Astrocyte (in vitro differentiated cells and primary cell): ENCODE measurements at places on chromosomes 12 and 14. TPM values are rescaled to one million over a fixed set of nuclear protein-coding genes. Genes with fewer than 3 reads are reported as not detected.

DNA sequence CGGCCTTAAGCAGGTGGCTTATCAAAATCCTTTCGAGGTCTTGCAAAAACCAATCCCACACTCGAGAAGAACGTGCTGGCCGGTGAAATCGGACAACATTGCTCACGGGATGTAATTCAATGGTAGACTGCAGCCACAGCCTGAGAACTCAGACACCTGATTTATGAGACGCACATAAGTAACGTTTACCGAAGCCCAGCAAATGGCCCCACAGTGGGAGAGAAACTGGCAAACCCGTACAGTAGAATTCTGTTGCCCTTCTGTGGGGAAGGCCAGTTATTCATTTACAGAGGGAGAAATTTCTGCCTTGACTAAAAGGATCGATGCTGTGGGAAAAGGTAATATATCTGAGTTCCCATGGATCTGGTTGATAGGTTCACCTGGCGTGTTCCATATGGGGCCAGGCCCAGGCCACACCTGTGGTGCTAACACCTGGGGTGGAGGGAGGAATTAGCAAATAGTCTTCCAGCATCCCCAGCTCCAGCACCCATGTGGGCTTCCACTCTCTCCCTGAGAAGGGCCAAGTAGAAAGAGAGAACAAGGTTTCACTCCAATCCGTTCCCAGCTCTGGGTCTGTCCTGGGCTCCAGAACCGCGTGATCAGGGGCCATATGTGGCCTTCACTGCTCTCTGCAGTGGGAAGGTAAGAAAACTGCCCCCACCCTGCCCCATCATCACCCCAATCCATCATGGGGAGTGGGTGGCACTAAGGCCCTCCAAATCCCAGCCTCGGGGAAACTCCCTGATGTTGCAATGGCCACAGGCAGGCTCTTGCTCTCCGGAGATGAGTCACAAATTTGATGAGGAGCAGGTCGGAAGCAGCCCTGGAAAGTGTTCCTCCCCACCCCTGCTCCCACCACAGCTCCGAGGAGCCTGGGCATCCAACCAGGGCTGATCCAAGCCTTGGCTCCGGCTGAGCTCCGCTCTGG is 12.7 kb downstream of the BDKRB1 start:
- peak; percentile 96 for DNase-seq

- no peak for DNase-seq
These were observed 279.3 kb upstream of the PDE3A start for GRCh38 chr12:20089077-20089476.

- no peak for DNase-seq
These were observed 54.3 kb downstream of the TECPR2 start for GRCh38 chr14:102417001-102417431.

GRCh38 chr14:24285351-24285750 is 14.0 kb upstream of the RABGGTA start:
- peak; percentile 17 for DNase-seq

DNA sequence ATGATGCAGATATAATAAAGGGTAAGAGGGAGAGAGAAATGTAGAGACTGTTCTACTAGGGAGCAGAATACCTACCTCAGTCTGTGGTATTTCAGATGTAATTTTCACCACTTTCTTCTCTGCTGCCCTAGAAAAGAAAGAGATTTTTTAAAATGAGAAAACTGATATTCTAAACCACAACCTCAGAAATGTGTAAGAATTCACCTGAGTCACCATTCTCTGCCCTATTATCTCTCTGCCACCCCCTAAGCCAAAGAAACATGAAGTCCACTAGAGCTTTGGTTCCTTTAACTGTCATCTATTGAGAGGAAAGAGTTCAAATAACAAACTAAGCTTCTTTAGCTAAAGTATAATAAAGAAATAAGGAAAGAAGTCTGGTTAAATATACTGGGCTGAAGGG is 21.6 kb downstream of the SARNP start:
- DNase-seq: no peak

DNA sequence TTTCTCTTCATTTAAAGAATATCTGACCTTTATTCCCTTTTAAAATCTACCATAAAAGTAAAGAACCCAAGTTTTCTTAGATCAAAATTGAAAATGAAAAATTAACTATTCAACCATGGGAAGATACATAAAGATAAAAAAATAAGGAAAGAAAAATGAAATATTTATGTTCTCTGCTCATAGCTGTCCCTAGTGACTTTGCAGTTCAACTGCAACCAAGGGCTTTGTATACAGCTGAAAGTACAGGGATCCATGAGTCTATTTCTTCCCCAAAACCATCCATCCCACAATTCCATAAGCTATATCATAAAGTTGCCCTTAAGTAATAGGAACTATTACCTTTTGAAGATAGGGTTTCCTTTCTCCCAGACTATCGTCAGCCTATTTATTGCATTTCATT is 113.1 kb downstream of the ITPR2 start:
- no peak for DNase-seq

DNA sequence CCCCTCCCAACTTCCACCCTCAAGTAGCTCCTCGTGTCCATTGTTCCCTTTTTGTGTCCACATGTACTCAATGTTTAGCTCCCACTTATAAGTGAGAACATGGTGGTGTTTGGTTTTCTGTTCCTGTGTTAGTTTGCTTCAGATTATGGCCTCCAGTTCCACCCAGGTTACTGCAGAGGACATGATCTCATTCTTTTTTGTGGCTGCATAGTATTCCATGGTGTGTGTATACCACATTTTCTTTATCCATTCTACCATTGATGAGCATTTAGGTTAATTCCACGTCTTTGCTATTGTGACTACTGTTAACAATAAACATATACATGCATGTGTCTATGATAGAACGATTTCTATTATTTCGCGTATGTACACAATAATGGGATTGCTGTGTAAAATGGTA is 362.6 kb downstream of the TMTC2 start:
- no peak for DNase-seq

DNA sequence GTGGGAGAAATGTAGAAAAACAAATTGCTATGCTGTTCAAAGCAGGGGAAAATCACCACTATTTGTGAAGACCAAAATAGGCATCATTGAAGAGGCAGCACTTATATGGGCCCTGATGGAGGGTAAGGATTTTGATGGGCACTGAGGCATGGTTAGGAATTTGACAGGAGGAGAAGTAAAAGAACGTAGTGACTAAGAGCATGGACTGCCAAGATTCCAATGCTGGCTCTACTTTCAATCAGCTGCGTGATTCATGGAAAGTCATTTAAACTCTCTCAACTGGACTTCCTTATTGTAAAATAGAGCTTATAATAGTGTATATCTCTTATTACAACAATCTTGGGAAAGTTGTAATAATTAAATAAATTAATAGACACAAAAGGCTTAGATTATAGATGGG is 267.7 kb upstream of the G2E3 start:
- peak; percentile 88 for DNase-seq

DNA sequence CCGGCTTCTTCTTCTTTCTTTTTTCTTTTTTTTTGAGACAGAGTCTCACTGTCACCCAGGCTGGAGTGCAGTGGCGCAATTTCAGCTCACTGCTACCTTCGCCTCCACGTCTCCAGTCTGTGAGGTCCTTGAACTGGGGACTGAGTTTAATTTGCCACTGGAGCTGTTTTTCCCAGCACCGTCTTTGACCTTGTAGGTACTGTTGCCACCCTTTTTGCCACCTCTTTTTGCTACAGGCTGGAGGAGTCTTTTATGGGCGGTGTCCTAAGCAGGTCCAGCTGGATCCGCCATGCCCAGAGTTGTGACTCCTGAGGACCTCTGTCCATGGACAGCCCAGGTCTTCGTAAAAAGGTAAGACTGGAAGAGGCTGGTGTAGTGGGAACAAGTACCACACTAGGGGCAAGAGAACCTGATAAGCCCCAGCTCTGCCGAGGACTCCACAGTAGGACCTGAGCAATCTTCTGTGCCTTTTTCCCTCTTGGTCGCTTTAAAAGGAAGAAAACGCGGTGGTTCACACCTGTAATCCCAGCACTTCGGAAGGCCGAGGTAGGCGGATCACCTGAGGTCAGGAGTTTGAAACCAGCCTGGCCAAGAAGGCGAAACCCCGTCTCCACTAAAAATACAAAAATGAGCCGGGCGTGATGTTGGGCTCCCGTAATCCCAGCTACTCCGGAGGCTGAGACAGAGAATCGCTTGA is 946 bp downstream of the RNU4-2 start:
- DNase-seq: peak; percentile 8

GRCh38 chr14:36085861-36086260 is 90.7 kb downstream of the PTCSC3 start:
- no peak for DNase-seq

DNA sequence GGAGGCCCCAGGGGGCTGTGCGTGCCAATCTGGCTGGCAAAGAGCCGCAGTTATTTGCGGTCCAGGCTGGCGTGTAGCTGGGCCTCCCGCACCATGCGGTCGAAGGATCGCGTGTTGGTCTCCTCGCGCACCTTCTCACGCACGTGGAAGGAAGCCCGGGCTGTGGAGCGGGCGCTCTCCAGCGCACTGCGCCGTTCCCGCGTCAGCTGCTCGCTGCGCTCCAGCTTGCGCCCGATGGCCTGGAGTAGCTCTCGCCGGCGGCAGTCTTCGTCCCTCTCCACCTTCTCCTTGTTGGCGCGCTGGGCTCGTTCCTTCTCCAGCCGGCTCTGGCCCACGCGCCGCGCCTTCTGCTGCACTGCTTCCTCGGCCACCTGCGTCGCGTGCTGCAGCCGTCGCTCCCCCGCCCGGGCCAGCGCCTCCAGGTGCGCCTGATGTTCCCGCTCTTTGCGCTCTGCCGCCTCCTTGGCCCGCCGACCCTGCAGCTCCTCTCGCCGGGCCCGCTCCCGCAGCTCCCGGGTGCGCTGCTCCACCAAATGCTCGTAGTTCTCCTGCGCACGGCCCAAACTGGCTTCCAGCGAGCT is 3.1 kb downstream of the CCDC177 start:
- DNase-seq: no peak

- DNase-seq: no peak
These were observed 36.5 kb downstream of the ZC3H14 start for GRCh38 chr14:88599326-88599725.

DNA sequence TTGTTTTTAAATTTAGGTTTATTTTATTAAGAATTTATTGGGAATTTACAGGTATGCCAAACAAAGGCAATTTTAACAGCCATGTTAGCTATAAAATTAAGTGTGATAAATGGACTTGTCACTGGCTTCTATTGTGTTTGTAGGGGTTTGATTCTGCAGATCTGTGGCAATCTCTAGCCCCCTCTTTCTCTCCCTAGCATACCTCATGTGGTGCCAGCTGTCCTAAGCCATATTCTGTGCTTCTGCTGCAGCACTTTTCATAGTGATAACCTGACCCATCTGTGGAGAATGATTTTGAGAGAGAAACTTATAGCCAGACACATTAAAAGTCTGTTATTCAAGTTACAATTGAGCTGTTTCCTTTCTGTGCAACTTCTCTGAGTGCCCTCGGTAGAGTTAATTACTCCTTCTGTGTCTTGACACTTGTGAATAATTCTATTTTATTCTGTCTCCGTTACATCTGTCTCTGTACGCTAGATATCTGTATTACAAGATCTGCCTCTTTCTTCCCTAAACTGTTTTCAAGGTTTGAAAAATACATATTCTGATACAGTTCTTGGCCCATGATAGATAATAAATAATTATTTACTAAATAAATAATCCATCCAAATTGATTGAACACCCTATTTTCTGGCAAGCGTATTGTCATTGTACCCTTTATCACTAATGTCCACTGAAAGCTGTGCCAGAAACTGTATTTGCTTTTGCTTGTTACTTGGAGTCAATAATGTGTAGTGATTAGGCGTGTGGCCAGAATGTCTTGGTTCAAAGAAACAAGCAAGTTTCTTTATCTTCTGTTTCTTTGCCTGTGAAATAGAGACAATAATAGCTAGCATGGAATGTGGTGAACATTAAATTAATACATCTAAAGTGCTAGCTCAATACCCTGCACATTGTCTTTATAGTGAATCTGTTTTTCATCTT is 40.0 kb downstream of the FRS2 start:
- no peak for DNase-seq

- peak; percentile 57 for DNase-seq
These were observed 336.3 kb downstream of the BMP4 start for GRCh38 chr14:53620317-53620716.

- peak; percentile 82 for DNase-seq
These were observed 112.8 kb downstream of the NAV3 start for GRCh38 chr12:77943466-77943865.

- no peak for DNase-seq
These were observed 99.8 kb upstream of the PMCH start for GRCh38 chr12:102297412-102297811.

GRCh38 chr14:104263675-104264358 is 125.4 kb downstream of the KIF26A start:
- DNase-seq: no peak

Gene PRICKLE1
- total RNA-seq: 34.9 and 39.5 TPM in 2 replicates

Gene NEMP1
- total RNA-seq: 9.4 and 10.6 TPM in 2 replicates

Gene KRT73
- not detected in 2 replicates for total RNA-seq

Gene CMKLR1
- total RNA-seq: 0.57 and 2.2 TPM in 2 replicates

Gene CCDC198
- total RNA-seq: 5.8 and 7.0 TPM in 2 replicates

Gene PRIM1
- total RNA-seq: 2.1 and 2.6 TPM in 2 replicates

Gene SMCO3
- total RNA-seq: 0.57 and 0.84 TPM in 2 replicates

Gene THAP2
- total RNA-seq: 6.0 and 6.3 TPM in 2 replicates

Gene EPS8
- total RNA-seq: 31.8 and 39.0 TPM in 2 replicates

Gene SCN8A
- total RNA-seq: 6.5 and 6.9 TPM in 2 replicates
